ENCODE measurements at places on chromosomes 7 and 10.

DNA sequence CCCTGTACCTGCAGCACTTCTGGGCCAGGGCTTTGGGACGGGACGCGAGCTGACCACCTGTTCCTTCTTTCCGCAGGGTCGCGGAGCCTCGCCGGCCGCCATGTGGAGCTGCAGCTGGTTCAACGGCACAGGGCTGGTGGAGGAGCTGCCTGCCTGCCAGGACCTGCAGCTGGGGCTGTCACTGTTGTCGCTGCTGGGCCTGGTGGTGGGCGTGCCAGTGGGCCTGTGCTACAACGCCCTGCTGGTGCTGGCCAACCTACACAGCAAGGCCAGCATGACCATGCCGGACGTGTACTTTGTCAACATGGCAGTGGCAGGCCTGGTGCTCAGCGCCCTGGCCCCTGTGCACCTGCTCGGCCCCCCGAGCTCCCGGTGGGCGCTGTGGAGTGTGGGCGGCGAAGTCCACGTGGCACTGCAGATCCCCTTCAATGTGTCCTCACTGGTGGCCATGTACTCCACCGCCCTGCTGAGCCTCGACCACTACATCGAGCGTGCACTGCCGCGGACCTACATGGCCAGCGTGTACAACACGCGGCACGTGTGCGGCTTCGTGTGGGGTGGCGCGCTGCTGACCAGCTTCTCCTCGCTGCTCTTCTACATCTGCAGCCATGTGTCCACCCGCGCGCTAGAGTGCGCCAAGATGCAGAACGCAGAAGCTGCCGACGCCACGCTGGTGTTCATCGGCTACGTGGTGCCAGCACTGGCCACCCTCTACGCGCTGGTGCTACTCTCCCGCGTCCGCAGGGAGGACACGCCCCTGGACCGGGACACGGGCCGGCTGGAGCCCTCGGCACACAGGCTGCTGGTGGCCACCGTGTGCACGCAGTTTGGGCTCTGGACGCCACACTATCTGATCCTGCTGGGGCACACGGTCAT is 13.3 kb downstream of the GPR146 start:
- DNase-seq = no peak

GRCh38 chr10:80498833-80499741 is 38.6 kb upstream of the SH2D4B start:
- peak; percentile 52 for DNase-seq

- no peak for DNase-seq
Observed at GRCh38 chr7:76505168-76506080, 4.9 kb upstream of the UPK3B start.

DNA sequence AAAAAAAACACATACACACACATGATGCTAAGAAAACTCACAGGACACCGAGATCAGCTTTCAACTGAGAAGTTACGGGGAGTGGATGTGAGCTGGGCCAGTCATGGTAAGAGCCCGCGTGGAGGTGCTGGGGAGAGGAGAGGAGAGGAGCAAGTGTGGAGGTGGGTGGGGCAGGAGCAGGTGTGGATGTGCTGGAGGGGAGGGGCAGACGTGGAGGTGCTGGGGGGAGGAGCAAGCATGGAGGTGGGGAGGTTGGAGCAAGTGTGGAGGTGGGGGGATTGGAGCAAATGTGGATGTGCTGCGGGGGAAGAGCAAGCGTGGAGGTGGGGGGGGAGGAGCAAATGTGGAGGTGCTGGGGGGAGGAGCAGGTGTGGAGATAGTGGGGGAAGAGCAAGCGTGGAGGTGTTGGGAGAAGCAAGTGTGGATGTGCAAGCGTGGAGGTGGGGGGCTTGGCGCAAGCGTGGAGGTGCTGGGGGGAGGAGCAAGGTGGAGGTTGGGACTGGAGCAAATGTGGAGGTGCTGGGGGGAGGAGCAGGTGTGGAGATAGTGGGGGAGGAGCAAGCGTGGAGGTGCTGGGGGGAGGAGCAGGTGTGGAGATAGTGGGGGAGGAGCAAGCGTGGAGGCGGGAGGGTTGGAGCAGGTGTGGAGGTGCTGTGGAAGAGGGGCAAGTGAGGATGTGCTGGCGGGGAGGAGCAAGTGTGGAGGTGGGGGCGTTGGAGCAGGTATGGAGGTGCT is 24.5 kb upstream of the NCAPG2 start:
- DNase-seq = no peak

DNA sequence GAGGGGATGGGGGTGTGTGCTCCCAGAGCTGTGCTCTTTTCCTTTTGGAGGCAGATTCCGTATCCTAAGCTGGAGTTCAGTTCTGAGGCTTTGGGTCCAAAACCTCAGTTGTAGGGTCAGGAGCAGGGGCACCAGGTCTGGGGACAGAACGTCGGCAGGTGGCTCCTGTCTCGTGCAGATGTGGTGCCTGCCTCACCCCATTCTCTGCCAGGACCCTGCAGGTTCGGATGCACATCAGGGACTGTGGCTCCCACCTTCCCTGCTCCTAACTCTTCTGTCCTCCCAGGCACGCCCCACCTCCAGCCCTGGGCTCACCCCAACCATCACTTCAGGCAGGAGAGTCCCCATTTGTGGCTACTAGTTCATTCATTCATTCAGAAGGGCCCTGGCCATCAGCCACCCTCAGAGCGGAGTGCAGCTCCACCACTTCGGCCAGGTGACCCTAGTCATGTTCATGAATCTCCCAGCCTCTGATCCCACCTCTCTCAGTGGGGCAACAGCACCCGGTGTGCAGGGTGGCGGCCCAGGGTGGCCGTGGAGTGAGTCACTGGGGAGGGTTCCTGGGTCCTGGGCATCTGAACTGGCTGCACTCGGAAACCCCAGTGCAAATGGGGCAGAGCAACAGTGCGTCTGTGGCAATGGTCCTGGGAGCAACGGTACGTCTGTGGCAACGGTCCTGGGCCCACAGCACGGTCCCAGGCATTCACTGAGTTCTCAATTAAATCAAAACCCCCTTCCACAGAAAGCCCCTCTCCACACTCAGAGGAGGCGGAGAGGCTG is 100.8 kb upstream of the FAM20C start:
- no peak for DNase-seq

DNA sequence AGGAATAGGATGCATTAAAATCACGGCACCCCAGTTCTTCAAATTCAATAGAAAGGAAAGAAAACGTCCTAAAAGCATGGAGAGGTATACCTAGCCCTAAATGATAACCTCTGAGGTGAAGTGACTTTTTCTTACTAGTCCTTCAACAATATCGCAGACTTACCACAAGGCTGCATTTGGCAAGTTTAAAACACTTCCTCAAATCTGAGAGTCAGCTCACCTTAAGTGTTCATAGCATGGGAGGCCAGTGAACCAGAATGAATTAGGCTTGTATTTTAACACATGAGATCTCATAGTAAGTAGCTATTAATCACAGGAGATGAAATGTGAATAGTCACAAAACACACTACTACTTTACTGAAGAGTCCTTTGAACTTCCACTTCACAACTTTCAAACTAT is 124.2 kb downstream of the RNF32 start:
- DNase-seq = no peak

- no peak for DNase-seq
Observed at GRCh38 chr10:96691761-96692160, 28.6 kb downstream of the PIK3AP1 start.

- DNase-seq = no peak
Observed at GRCh38 chr7:127393368-127394058, 1.0 kb upstream of the ZNF800 start.

DNA sequence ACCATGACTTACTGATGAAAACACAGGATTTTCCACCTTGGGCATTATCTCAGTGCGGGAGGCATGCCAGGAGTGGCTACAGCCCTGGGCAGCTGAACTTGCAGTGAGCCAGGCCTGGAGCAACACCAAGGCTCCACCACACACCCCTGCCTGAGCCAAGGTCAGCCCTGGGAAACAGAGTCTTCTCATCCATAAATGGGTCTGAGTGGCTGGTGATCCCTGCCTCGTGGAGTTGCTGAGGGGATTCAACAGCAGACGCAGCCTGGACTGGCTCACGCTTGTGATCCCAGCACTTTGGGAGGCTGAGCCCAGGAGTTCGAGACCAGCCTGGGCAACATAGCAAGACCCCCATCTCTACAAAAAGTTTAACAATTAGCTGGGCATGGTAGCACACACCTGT is 32.2 kb downstream of the SPOCK2 start:
- no peak for DNase-seq

- no peak for DNase-seq
Observed at GRCh38 chr7:3910054-3910453, 609.0 kb downstream of the SDK1 start.

- DNase-seq = no peak
Observed at GRCh38 chr10:43939939-43940820, 291.5 kb upstream of the ZNF32 start.

DNA sequence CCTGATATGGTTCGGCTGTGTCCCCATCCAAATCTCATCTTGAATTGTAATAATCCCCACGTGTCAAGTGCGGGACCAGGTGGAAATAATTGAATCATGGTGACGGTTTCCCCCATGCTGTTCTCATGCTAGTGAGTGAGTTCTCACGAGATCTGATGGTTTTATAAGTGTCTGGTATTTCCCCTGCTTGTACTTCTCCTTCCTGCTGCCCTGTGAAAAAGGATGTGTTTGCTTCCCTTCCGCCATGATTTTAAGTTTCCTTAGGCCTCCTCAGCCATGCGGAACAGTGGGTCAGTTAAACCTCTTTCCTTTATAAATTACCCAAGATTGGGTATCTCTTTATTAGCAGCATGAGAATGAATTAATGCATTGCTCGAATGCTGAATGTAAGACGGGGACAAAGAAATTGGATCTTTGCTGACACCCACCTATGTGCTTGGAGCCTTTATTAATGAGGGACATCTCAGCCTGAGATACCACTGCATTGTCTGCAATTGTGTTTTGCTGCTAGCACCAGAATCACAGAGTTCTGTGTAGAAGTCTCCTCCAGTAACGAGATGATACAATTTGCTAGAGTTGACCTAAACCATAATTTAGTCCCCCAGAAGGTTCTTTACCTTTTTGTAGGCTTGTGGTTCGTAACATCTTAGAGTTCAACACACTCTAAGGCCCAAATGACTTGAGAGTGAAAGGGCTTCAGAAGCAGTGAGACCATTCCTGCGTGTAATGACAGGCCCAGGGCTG is 28.6 kb downstream of the SLC35B4 start:
- no peak for DNase-seq

GRCh38 chr10:27464993-27465392 is 39.1 kb upstream of the RAB18 start:
- DNase-seq = no peak
